ENCODE measurements at places on chromosomes 1 and 21.

DNA sequence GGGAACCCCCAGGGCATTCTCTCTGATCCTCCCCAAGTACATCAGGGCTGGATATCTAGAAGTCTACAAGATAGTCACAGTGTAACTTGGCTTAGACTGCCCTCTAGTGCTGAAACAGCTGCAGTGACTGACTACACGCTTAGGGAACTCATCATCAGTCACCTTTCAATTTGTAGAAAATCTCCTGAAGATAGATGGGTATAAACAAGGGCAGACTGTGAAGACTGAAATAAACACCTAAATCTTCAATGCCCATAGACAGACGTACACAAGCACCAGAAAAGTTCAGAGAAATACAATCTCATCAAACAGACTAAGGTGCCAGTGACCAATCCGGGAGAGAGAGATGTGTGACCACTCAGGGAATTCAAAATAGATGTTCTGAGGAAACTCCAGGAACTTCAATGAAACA is 46.6 kb downstream of the PACC1 start:
- DNase-seq = peak; percentile 33

DNA sequence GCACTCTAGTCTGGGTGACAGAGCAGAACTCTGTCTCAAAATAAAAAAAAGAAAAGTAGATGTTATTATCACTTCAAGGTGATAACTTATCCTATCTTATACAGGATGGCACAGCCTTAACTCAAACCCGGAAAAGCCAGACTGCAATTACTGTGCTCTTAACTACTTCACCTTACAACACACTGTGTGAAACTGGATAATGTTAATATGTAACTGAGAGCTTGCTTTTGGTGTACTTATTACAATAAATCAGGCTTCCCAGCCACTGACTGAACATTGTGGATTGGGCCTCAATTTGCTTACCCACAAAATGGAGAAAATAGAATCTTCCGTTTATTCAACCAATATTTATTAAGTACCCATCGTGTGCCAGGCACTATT is 1.4 kb downstream of the ORC1 start:
- DNase-seq = no peak

DNA sequence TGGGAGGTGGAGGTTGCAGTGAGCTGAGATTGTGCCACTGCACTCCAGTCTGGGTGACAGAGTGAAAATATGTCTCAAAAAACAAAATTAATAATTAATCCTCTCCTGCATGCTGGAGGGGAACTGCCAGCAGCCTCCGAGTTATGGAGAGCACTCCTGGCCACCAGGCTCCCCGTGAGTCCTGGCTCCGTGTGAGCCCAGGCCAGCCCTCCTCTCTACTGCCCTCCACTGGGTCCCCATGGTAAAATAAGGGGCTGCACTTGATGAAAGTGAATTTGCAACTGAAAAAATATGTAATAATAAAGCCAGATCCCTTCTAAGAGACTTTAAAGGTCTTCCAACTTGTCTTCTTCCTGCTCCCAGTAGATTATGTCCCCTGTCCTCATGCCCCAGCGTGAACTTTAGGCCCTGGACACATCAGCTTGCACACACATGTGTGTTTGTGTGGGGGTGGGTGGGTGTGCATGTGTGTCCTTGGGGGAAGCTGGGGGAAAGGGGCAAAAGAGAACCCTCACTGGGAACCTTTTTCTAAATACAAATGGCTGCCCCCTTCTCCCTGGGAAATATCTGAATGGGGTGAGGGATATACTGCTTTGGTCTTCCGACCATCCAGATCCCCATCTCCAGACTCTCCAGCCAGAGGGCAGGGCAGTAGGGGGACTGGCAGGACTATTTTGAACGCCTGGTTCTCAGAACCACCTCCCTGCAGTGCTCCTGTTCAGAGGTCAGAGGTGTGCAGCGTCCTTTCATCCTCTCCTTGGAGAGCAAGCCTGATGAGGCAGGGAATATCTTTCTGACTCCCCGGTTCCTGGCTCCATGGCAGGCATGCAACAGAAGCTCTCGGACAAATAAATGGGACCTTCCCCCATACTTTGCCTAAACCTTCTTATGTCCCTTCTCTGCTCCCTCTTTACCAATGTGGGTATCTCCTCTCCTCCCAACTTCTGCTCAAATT is 26.2 kb downstream of the NEK2 start:
- DNase-seq = no peak

DNA sequence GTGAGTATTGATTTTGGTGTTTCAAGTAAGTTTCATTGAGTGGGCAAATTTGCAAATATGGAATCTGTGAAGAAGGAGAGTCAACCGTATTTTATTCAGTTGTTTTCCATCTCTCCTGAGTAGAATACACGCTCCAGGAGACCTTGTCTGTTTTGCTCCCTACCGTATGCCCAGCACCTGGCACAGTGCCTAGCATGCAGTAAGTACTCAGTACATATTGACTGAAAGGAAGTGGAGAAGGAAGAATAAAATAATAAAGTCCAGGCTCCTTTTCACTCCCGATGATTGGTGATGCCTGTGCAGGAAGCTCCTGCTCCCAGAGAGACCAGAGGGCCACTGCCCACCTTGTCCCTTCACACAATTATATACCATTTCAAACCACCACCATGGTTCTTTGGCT is 59.4 kb upstream of the NEK2 start:
- no peak for DNase-seq

- no peak for DNase-seq
Observed at GRCh38 chr1:151368393-151369301, 3.9 kb downstream of the SELENBP1 start.

- no peak for DNase-seq
Observed at GRCh38 chr1:8460784-8461183, 142.9 kb downstream of the SLC45A1 start.

- DNase-seq = no peak
Observed at GRCh38 chr1:19081218-19081893, 124.9 kb upstream of the IFFO2 start.

- DNase-seq = no peak
Observed at GRCh38 chr1:173914366-173914871, 2.7 kb downstream of the SERPINC1 start.

DNA sequence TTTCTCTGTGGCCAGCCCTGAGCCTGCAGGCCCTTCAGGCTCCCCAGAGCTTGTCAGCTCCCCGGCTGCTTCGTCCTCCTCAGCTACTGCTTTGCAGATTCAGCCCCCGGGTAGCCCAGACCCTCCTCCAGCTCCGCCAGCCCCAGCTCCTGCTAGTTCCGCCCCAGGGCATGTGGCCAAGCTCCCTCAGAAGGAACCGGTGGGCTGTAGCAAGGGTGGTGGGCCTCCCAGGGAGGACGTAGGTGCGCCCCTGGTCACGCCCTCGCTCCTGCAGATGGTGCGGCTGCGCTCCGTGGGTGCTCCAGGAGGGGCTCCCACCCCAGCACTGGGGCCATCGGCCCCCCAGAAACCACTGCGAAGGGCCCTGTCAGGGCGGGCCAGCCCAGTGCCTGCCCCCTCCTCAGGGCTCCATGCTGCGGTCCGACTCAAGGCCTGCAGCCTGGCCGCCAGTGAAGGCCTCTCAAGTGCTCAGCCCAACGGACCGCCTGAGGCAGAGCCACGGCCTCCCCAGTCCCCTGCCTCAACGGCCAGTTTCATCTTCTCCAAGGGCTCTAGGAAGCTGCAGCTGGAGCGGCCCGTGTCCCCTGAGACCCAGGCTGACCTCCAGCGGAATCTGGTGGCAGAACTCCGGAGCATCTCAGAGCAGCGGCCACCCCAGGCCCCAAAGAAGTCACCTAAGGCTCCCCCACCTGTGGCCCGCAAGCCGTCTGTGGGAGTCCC is 45.4 kb downstream of the YARS1 start:
- DNase-seq = no peak

GRCh38 chr1:94949681-94950661 is 23.1 kb upstream of the CNN3 start:
- DNase-seq = no peak

GRCh38 chr1:21902026-21903012 is 34.8 kb downstream of the HSPG2 start:
- no peak for DNase-seq

DNA sequence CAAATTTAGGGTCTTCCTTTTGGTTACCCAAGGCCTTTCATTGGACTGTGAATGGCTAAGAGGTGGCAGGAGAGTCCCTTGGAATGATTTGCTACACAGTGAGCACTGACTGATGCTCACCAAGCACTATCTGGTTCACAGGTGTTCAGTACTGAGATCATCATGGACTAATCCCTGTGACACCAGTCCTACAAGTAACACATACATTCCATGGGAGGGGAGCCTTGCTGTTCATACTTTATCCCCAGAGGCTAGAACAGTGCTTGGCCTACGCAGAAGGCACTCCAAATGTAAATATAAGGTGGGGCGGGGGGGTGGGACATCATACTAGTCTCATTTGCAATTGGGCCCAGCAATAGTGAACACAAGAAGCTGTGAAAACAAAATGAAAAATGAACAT is 20.5 kb upstream of the TMEM200B start:
- no peak for DNase-seq

GRCh38 chr1:96568639-96569038 is 152.9 kb upstream of the PTBP2 start:
- no peak for DNase-seq

- DNase-seq = peak; percentile 40
Observed at GRCh38 chr1:53327182-53327913, 522 bp downstream of the LRP8 start.

- no peak for DNase-seq
Observed at GRCh38 chr1:163580926-163581325, 259.2 kb downstream of the NUF2 start.

GRCh38 chr1:151790940-151791651 is 796 bp upstream of the TDRKH start:
- no peak for DNase-seq

- DNase-seq = no peak
Observed at GRCh38 chr1:208289716-208290115, 45.5 kb upstream of the PLXNA2 start.

GRCh38 chr1:181768930-181769280 is 285.6 kb downstream of the CACNA1E start:
- no peak for DNase-seq

GRCh38 chr1:91803123-91803522 is 82.8 kb downstream of the TGFBR3 start:
- no peak for DNase-seq

GRCh38 chr1:181812208-181812607 is 249.3 kb downstream of the ZNF648 start:
- no peak for DNase-seq

DNA sequence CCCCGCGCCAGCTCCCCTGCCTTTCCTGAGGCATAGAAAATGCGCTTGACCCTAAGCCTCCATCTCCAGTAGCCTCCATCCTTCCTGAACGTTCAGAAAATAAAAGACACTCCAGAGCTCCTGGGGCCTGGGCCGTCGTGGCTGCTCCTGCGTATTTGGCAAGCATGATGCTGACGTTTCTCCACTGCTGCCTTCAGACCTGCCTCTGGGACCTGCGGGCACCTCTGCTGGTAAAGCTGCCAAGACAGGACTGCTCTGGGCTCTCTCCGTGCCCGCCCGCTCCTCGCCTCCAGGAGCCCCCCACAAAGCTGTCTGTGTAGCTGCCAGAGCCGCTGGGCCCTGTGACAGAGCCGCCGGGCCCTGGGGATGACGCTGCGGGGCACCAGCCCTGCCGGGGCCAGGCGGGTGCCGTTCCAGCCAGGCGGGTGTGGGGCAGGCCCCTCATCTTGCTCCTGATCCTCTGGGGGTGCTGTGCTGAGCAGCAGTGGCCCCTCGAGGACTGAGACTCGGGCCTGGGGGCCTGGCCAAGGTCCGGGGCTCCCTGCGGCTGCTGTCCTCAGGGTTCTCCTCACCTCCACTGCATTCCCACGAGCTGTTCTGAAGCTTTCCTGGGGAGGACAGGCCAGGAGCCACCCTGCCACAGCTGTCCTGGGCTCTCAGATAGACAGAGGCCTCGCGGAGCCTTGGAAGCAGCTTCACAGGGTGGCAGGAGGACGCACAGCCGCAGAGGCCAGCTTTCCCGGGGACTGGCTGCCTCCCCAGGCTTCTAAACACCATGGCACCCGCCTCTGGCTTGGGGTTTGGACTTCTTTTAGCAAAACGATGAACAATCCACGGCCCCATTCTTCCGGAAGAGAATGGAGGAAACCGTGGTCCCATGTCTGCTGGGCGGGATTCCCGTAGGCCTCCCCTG is 48.1 kb downstream of the MORN1 start:
- DNase-seq = no peak

DNA sequence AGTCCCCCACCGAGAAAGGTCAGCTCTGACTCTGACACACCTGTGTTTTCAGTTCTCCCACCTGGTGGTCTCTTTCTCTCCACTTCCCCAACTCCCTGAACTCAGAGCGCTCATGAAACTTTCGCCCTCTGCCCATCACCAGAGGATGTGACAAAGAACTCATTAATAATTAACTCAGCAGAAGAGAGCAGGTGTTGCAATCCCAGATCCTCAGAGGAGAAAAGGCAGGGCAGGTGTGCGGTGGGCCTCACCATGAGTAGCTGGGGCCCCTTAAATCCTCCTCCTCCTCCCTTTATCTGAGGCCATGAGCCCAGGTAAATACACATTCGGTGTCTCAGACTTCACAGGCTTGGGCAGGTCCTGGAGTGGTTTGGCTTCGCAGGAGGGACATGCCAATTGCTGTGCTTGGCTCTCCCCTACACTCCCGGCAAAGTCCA is 1.7 kb upstream of the LAMB3 start:
- no peak for DNase-seq

DNA sequence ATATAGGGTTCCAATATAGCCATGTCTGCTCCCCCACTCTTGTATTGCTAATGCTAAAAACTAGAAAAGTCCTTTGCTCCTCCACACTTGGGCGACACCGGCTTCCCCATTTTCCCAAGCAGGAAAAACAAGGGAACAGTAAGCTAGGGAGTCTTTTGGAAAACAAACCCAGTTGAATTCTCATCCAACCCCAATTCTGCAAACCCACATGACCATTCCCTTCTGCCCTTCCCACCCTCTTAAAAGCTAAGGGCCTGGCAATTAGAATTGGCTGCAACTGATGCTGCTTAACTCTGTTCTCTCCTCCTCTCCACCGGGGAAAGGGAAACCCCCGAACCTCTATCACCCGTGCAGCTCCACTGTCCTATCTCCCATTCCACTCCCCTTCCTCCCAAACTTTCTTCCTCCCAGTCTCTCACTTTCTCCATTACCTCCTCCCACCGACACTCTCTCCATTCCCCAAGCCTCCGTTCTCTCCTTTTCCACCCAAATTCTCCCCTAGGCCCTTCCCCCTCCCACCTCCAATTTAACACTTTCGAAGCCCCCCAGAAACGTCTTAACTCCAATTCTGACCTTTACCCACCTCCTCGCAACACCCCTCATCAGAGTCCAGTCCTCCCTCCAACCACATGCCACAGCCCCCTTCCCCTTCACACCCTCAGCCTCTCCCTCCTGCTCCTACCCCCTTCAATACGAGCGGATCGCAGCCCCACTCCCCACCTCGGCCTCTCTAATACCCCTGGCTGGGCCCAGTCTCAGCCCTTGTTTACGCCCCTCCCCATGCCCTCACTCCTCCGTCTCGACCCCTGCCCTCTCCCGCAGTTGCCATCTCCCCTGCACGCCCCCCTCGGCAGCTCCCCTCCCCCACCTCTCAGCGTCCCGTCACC is 701 bp downstream of the DEDD start:
- no peak for DNase-seq

GRCh38 chr1:56666112-56666608 is 21.0 kb downstream of the PRKAA2 start:
- DNase-seq = no peak

GRCh38 chr1:180358649-180359048 is 128.6 kb downstream of the LHX4 start:
- no peak for DNase-seq

GRCh38 chr1:209926045-209926444 is 12.0 kb upstream of the SYT14 start:
- no peak for DNase-seq
